ENCODE measurements at places on chromosomes 16 and 17.

DNA sequence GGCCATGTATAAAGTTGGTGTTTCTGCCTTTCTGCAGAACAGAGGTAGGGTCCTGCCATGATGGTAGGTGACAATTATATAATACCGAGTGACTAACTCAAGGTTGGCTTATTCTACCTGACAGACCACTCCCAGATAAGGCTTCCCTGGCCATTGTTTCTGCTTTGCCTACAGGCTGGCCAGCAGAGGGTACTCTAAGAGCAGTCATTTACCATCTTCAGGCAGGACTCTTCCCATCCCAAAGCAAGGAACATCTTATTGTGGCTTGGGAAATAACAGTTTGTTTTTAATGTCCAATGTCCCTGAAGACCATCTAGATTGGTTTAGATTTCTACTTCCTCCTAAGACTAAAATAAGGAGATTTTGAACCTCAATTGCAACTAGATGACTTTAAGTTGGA, 74.1 kb downstream of the SNX11 start:
- peak; percentile 77 for DNase-seq

- DNase-seq = no peak
Measured at GRCh38 chr17:45136846-45137560, 1.5 kb downstream of the ACBD4 start.

GRCh38 chr17:4658478-4659305, 17.2 kb upstream of the ALOX15 start:
- no peak for DNase-seq

DNA sequence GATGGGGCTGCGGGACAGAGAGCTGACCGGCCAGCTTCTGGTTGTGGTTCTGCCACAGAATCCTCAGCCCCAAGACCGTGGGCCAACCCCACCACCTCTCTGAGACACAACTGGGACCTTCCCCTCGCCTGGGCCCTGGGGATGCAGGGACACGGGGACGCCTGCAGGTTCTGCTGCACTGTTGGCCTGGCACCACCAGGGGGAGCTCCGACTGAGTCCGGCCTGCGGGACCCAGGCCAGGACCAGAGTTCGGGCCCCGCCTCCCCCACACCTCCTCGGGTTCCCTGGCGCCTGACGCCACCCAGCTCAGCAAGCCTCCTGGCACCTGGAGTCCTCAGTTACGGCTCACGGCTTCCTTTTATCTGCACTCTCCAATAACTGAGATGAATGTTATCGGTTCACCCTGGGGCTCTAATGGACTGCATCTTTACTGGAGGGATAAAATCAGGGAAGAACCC, 27.3 kb downstream of the TBC1D16 start:
- DNase-seq = peak; percentile 91

DNA sequence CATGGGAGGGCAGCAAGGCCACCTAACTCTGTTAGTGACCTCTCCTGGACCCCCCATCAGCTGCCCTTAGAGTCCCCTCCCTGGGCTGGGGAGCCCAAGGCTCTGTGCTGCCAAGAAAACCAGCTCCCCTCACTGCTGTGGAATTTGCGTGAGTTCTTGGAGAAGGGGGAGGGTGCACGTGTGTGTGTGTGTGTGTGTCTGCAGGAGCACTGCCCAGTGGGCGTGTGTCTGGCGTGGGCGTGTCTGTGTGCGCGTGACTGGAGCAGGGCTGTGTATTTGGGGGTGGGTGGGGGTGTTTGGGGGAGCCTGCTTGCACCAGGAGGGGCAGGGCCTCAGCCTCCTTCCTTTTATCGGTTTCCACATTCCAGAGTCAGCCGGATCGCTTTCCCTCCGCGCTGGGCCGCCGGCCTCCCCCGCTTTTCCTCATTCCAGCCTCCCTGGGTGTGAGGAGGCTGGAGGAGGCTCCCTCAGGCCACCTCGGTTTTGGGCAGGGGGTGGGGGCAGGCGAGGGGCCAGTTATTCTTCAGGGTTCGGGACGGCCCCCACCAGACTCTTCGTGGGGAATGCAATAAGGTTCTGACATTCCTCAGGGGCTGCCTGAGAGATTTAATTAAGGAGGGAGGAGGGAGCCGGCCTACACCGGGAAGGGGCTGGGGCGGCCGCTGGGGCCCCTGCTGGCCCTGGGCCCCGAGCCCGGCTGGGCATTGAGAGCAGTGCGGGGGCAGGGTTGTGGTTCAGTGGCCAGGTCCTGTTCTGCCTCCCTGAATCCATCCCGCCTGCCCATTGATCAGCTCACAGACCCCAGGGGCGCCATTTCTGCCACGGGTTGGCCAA, 2.5 kb downstream of the VASN start:
- DNase-seq = peak; percentile 84

DNA sequence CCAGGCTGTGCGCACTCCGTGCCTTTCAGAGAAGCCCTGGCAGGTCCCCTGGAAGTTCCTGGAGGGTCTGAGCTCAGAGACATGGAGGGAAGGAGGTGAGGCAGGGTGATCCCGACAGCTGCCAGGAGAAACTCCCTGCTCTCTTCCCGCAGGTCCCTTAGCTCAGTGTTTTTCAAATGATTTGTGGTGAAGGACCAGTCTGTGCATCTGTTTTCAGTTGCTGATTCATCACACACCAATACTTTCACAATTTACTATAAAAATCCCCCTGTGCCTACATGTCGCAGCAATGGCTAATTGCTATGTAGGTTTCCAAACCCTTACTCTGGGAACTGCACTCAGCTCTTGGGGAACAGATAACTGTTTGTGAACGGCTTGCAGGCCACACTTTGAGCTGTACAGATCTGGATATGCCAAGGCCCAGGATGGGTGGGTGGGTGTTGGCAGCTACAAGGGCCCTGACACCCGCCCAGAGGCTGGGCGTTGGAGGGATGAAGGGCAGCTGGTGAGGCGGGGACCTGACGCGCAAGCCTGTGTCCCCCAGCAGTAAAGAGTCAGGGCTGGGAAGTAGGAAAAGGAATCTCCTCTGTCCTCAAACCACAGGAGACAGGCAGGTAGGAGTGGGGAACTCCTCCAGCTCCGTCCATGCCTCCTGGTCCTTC, 20.5 kb upstream of the EMP2 start:
- no peak for DNase-seq

- DNase-seq = peak; percentile 48
Measured at GRCh38 chr16:266258-267164, 9.2 kb downstream of the RGS11 start.

GRCh38 chr16:25868706-25869370, 177.1 kb downstream of the HS3ST4 start:
- DNase-seq = no peak

- DNase-seq = no peak
Measured at GRCh38 chr17:48478224-48479013, 48.4 kb upstream of the SKAP1 start.

- no peak for DNase-seq
Measured at GRCh38 chr17:57466521-57466920, 210.2 kb downstream of the MSI2 start.

GRCh38 chr17:9363440-9364350, 211.9 kb downstream of the STX8 start:
- DNase-seq = peak; percentile 28

- no peak for DNase-seq
Measured at GRCh38 chr17:7667656-7668406, 17.1 kb downstream of the ATP1B2 start.

DNA sequence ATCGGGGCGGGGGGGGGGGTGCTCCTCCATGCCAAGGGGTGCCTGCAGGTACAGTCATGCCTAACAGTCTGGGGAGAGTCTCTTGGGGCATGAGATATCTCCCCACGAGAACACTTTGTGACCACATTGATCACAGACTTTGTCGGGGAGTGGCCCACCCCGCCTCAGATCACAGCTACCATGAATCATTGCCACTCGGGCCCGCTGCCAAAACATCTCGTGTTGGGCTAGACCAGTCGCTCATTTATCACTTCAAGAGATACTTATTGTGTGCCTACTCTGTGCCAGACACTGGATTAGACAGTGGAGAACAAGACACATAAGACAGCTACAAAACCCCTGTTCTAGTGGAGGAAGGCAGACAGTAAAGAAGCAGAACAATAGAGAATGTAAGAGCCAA, 72.6 kb downstream of the CLEC16A start:
- no peak for DNase-seq

DNA sequence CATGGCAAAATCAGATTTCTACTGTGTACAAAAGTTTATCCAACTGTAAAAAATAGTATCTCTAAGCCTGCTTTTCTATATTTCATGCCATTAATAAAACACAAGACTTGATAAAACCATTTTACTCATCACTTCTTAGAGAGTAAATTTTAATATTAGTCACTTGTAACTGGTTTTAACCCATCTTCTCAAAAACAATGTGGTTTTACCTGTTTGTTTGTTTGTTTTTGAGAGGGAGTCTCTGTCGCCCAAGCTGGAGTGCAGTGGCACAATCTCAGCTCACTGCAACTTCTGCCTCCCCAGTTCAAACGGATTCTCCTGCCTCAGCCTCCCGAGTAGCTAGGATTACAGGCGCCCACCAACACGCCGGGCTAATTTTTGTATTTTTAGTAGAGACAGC, 32.1 kb downstream of the UBE2G1 start:
- DNase-seq = no peak

DNA sequence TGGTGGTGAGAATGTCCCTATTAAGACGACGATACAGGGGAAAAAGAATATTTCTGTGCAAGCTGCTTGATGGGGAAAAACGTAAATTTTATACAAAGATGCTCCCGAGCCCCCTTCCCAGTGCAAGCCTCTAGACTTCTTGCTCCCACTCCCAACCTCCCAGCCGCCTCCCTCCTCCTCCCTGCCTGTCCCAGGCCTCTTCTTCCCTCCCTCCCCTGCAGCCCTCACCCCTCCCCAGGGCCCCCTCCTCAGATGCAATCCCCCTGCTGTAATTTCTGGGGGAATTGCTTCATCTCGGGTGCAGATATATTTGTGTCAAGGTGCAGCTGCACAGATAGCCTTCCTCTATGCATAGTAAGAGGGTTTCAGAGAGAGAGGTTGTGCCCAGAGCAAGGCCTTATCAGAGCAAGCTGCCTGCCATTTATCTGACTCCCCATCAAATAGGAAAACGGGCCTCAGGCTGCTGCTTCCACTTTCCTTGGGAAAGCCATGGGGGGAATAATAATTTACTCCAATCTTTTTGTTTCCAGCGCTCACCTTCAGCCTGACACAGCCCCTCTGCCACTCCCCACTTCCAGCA, 47.4 kb upstream of the LHX1 start:
- DNase-seq = no peak

DNA sequence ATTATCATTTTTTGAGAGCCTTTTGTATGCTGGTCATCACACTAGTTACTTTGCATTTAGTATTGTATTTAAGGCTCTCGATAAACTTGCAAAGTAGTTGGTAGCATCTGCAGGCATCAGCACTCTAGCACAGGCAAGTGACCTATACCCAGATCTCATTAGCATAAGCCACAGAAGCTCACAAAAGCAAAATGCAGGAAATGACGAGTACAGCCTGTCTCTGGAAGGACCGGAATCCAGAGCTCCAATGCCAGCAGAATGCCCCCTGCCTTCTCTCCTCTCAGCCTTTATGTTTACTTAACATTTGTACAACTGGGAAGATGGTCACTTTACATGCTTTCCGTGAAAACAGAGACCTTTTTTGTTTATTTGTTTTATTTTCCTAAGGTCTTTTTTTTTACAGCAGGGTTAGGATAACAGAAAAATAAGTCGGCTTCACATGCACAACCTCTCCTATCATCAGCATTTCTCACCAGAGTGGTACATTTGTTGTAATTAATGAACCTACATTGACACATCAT, 45.4 kb upstream of the MYOCD start:
- peak; percentile 70 for DNase-seq

GRCh38 chr17:63984651-63985386, 12.1 kb upstream of the SCN4A start:
- DNase-seq = peak; percentile 87

DNA sequence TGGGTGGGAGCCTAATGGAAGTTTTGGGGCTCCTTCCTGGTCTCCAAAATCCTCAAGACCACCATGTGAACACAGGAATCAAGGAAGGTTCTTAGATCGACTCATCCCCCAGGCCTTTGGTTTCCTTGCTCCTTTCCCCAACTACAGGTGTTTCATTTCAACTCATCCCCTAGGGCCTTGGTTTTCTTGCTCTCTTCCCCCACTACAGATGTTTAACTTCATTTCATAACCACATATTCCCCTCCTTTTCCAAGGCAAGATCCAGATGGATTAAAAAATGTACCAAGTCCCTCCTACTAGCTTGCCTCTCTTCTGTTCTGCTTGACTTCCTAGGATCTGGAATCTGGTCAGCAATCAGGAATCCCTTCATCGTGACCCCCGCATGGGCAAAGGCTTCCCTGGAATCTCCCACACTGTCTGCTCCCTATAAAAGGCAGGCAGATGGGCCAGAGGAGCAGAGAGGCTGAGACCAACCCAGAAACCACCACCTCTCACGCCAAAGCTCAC, at the start of gene CCL11:
Gene CCL11, plus strand, starts transcription at position 457 of the 507 bp plus-strand sequence. CDS start 67 bp downstream, outside the sequence.
- no peak for DNase-seq

GRCh38 chr16:64416216-64417005, 705.5 kb downstream of the CDH11 start:
- DNase-seq = no peak

DNA sequence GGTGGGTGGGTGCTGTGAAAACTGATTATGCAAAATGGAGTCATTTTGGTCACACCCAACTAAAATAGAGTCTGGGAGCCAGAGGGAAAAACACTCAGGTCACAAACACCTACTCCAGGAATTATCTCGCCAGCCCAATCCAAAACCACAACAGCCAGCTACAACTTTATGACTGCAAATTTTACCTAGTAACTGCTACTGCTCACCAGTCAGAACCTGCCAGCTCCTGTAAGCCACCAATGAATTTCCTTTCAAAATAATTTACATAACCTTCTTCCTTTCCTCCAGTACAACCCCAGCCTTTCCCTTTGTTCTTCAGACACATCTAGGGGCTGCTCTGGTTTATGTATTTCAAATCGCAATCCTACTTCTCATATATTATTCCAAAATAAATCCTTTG, 52.6 kb upstream of the DYNLRB2 start:
- no peak for DNase-seq

GRCh38 chr17:30376621-30377452, 1.9 kb upstream of the CPD start:
- no peak for DNase-seq

DNA sequence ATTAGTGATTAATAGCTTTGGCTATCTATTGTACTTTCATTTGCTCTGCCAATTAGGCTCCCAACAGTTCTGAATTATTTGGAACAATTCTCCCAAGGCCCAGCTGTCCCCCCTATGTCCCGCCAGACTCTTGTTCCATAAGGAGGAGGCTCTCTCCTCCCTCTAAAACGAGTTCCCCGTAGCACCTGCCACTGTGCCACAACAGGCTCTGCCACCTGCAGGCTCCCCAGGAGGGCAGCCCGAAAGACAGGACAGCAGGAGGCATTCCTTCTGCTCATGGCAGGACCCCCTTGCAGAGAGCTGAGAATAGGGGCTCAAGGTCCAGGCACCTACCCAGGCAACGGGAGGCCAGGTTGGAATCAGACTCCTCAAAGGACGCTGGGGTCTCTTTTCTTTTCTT, 9.0 kb downstream of the PITPNM3 start:
- DNase-seq = no peak

- peak; percentile 47 for DNase-seq
Measured at GRCh38 chr17:3985846-3986245, 21.6 kb upstream of the ATP2A3 start.
